Activated T-helper 1 cell treated with anti-CD3 and anti-CD28 coated beads, Interleukin-2, amount 50 U/mL, for 16 hours (primary cell): ENCODE measurements at places on chromosomes 11 and 22.

GRCh38 chr11:26948881-26949280, 45.0 kb upstream of the FIBIN start:
- DNase-seq = no peak

DNA sequence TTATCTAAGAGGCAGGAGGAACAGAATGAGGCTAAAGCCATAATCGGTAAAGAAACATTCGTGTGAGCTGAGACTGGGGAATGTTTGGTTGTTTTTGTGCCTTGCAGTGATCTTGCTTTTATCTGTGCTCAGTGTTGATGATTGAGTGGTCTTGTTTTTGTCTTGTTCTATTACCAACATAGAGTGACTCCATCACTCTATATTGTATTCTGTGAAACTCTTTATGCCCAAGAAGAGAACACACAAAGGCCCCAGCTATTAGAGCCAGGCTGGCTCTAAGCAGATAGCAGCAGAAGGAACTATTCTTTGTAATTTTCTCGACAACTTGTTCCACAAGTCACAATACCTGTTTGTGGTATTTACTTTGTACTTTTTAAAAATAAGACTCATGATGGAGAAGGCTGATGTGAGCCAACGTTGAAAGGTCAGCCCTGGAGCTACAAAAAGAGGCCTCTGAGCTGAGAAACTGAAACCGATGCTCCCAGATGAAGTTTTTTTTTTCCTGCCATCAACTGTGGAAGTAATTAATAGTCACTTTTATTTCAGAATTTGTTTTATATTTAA, 68.4 kb downstream of the LARGE1 start:
- DNase-seq = no peak

DNA sequence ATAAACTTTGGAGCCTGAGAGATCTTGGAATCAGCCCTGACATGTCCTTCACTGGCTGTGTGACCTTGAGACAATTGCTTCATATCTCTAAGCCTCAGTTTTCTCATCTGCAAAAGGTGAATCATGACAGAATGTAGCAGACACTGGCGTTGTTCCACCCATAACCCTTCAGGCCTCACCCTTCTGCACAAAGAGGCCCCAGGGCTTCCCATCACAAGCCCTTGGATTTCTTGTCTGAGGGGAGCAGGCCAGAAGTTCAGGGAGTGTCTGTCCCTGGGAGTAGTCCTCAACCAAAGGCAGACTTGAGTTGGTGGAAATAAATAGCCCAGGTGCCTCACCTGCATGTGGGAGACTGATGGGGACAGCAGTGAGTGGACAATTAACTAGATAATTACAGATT, 16.6 kb downstream of the FGF3 start:
- no peak for DNase-seq

DNA sequence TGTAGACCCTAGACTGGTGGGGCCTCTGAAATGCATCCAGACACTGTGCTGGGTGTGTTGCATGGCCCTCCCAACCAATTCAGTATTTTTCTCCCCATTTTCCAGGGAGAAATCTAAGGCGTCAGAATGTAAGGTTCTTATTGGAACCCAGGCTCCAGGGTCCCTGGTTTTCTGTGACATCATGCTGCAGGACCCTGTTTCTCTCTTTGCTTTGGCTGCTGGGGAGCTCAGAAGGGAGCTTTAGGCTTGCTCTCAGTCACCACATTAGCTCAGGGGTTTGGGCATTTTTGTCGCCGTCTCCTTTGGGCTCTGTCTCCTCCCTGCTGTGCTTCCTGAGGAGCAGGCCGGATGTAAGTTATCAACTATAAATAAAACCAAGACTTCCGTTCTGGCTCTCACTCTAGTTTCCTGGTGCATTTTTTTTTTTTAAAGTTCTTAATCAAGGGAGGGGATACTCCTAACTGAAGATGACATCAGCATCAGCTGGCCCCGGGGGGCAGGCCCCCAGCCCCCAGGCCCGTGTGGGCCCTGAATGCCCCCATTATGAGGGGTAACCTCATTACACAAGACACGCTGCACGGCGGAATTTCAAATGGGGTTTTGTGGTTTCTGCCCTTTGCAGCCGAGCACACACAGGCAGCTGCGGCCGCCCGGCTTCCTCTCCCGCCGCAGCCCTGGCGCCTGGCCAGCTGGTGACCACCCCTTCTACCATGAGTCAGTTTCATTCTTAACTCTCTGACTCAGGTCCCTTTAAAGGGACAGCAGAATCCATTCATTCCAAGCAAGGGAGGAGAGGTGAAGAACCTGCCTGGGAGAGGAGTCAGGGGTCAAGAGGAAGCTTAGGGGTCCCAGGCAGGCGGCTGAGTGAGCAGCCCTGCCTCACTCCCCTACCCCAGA, 3.2 kb downstream of the MYEOV start:
- DNase-seq = peak; percentile 60
